ENCODE measurements at places on chromosomes 13 and 19.

DNA sequence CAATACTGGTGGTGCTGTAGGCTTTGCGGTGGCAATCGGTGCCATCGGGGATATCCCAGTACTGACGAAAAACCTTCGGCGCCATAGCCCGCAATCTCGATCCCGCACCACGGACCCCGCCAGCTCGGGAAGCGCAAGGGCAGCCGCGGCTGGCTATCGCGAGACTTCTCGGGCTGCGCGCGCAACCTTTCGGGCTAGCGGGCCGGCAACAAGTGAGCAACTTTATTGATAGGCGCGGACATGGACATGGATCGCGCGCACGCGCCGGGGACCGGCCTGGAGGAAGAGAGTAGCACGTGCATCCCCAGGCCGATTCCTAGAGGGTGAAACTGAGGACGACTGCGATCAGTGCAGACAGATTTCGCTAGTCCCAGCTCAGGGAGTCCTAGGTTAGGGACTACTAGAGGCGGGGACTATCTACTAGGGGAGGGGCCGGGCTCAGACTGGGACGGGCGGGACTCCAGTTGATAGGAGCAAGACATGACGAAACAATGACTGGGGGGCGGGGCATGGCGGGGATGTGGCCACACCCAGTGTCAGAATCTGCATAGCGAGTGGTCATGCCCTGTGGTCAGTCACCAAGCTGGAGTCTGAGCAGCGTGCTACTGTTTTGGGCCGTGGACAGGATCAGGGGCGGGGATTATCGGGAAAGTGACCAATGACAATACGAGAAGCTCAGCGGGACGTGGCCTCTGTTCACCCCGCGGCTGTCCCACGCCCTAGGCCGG, at the start of gene NDUFA11:
Gene NDUFA11 (minus strand): TSS at position 167 of the 728 bp plus-strand sequence. CDS start 82 bp downstream, at position 85.
- DNase-seq, result peak; percentile 96

- DNase-seq, result no peak
Observed at GRCh38 chr13:78686461-78686860, 27.5 kb upstream of the OBI1 start.

- no peak for DNase-seq
Observed at GRCh38 chr19:56350416-56351045, 35.9 kb upstream of the ZSCAN5A start.

GRCh38 chr19:3285647-3286176, 61.3 kb downstream of the CELF5 start:
- DNase-seq, result no peak

DNA sequence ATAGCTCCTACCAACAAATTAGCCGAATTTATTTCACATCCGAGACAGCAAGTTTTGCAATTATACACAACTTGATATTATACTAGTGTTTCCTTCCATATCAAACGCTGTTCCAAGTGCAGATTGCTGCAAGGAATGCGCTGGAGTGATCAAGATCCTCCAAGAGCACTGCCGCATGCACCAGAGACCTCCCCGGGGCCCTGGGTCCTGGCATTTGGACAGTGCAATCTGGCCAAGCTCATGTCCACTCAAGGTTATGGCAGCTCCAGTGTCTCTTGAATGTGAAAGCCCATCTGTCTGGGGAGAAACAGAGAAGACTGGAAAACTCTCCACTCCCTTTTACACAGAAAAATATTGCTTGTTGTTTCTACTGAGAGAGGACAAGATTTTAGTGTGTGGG, 111.9 kb downstream of the HSPH1 start:
- no peak for DNase-seq

DNA sequence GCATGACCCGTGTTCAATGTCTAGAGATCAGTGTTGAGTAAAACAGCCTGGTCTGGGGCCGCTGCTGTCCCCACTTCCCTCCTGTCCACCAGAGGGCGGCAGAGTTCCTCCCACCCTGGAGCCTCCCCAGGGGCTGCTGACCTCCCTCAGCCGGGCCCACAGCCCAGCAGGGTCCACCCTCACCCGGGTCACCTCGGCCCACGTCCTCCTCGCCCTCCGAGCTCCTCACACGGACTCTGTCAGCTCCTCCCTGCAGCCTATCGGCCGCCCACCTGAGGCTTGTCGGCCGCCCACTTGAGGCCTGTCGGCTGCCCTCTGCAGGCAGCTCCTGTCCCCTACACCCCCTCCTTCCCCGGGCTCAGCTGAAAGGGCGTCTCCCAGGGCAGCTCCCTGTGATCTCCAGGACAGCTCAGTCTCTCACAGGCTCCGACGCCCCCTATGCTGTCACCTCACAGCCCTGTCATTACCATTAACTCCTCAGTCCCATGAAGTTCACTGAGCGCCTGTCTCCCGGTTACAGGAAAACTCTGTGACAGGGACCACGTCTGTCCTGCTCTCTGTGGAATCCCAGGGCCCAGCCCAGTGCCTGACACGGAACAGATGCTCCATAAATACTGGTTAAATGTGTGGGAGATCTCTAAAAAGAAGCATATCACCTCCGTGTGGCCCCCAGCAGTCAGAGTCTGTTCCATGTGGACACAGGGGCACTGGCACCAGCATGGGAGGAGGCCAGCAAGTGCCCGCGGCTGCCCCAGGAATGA, 1.5 kb upstream of the CEACAM5 start:
- peak; percentile 21 for DNase-seq

- no peak for DNase-seq
Observed at GRCh38 chr19:2813235-2814160, 6.2 kb upstream of the ZNF554 start.

GRCh38 chr19:38194061-38194701, 29.8 kb downstream of the DPF1 start:
- no peak for DNase-seq

- DNase-seq, result no peak
Observed at GRCh38 chr13:50649211-50649610, 194.3 kb downstream of the DLEU7 start.

DNA sequence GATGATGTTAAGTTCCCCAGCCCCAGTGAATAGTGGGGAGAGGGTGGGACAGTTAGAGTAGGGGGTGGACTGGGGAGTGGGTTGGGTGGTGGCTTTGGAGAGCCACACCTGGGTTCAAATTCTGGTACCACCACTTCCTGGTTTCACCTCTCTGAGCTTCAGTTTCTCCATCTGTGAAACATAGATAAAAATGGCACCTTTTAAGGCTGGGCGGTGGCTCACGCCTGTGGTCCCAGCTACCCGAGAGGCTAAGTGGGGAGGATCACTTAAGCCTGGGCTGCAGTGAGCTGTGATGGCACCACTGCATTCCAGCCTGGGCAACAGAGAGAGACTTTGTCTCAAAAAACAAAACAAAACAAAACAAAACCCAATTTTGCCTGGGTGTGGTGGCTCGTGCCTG, 5.9 kb downstream of the VAV1 start:
- no peak for DNase-seq

DNA sequence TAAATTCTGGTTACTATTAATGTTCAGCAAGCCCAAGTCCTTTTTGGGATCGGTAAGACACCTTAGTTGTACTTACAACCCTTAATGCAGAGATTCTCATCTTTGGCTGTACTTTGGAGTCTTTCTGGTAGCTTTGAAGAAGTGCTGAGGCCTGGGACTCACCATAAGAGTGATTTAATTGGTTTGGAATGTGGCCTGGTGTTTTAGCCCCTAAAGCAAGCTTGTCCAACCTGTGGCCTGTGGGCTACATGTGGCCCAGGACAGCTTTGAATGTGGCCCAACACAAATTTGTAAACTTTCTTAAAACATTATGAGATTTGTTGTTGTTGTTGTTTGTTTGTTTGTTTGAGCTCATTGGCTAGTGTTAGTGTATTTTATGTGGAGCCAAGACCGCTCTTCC, 215.3 kb downstream of the ZIC5 start:
- no peak for DNase-seq

- DNase-seq, result peak; percentile 59
Observed at GRCh38 chr19:15177269-15178116, 23.3 kb downstream of the NOTCH3 start.

DNA sequence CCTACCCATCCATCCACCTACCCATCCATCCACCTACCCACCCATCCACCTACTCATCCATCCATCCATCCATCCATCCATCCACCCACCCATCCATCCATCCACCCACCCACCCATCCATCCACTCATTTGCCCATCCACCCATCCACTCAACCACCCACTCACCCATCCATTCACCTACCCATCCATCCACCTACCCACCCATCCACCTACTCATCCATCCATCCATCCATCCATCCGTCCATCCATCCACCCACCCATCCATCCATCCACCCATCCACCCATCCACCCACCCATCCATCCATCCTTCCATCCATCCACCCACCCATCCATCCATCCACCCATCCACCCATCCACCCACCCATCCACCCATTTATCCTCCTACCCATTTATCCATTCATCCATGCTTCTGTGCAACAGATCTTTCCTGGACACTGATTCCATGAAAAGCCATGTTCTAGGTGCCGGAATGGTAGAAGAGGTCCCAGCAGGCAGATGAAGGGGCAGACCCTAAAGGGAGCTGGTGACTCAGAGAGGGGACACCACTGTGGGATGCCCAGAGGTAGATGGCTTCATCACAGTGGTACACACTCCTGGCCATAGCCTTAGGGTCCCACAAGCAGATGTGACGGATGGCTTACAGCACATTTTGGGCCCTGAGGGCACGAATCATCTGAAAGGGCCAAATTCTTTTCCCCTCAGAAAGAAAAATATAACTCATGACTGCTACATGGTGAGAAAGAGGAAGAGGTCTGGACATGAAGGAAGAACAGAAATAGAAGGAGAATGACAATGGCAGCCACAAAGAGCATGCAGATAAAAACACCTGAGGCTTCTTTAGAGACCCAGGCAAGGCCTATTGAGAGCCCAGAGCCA, 76.0 kb downstream of the KCTD15 start:
- DNase-seq, result no peak

DNA sequence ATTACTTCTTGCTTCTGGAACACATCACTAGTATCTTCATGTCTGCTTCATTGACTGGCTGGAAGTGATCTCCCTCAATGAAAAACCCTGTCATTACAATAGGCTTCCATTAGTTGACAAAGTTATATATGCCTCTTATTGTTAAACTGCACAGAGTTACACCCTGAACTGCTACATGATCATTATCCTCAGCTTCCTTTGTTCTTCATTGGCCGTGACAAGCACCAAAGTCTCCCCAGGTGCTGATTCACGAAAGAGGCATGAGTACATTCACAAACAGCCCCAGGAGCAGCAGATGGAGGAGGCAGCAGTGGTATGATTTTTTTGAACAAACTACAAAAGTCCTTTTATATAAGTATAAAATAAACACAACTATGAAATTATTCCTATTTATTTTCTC, 51.4 kb downstream of the VWA8 start:
- no peak for DNase-seq

- no peak for DNase-seq
Observed at GRCh38 chr19:9615844-9616243, 5.2 kb downstream of the ZNF561 start.

GRCh38 chr19:52689843-52690368, 44.9 kb downstream of the ZNF611 start:
- peak; percentile 2 for DNase-seq

DNA sequence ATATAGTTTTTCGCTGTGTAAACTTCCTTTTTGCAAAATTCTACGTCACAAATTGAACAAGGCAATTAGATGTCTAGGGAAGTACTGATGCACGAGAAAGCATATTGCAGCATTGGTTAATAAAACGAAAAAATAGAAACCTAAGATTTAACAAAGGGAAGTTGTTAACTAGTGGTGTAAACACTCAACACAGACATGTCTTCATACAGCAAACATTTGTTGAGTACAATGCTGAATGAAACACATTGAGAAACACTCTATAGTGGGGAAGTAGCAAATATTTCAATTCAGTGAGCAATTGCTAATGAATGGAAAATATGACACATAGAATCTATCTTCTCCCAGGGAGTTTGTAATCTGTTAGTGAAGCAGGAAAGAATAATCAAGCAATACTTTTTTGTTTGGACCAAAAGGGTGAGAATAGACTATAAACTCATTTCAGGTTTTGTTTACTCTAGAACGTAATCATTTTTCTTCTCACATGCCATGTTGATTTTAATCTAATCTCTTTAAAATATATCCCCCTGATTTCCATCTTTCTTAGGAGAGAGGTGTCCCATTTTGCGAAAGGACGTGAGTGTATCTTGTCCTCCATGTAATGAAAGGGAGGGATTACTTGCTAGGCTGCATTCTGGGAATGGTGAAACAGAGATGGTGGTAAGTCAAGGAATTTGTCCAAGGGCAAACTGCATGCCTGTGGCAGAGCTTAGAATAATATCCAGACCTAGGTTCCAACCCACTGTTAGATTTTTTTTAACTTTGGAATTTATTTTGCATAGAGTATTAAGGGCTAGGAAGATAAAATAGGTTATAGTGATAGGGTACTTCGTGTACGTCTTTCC, 1.7 kb upstream of the ANKRD10 start:
- DNase-seq, result no peak

DNA sequence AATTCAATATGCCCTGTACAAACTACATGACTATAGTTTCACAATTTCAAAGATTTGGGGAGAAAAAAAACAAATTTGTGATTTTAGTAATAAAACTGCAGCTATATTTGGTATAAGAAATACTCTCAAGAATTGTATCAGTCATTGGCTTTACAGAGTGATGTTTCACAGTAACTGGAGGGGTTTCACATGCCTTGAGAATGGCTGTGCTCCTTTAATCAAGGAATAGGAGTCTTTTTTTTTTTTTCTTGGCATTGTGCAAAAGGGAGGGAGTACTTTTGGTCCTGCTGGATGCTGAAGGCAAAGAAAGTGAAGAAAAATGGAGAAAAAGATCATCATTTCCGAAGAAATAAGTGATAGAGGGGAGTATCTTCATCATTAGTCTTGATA, 6.8 kb downstream of the ZNF507 start:
- no peak for DNase-seq

GRCh38 chr13:110483386-110483968, 78.0 kb downstream of the RAB20 start:
- DNase-seq, result no peak

- DNase-seq, result no peak
Observed at GRCh38 chr13:77515785-77516184, 19.7 kb upstream of the SCEL start.

DNA sequence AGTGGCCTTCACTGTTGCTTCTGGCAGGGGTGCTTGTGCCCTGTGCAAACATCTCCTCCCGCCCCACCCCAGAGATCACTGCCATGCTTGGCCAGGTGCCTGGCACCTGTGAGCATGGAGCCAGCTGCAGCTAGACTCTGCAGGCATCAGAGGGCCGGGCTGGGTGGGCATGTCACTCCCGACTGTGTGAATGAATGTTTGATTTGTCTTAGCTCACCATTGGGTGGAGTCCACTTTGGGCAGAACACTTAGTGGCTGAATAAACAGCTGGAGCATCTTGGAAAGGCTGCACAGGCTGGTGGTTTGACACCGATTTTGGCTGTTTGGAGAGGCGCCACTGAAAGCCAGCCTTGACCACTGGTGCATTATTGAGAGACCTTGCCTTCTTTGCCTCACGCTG, 267.3 kb downstream of the DLEU7 start:
- no peak for DNase-seq

Measured in stimulated activated CD8-positive, alpha-beta memory T cell treated with anti-CD3 and anti-CD28 coated beads, Interleukin-4, amount 100 ng/mL, for 4 hours (primary cell).